ENCODE measurements at places on chromosomes 6 and 20.
A peak's percentile ranks its signal among the peaks of the same experiment; 100 is the strongest.

DNA sequence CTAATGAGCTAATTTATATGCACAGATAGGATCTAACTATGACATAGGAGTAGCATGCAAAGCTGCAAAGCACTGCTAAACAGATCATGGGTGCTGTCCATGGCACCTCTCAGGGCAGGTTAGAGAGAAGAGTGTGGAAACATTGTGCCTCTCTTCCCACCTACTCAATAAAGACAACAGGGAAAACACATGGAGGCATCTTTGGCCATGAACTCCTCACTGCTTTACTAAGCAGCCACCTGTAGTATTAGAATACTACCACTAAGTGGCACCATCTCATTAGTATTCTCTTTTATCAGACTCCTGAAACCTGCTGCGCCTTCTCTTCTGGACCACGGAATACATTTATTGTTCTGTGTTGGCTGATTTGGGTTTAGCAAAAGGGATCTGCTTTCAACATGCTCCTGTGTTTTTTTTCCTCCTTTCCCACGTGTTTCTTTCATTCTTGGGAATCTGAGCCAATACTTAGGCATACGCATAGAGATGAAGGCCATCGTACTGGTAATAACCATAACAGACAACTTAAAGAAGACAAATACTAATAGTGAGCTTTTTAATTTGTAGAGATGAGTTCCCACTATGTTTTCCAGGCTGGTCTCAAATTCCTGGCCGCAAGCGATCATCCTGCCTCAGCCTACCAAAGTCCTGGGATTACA is 9.4 kb upstream of the HDDC2 start:
- DNase-seq = peak; percentile 36

DNA sequence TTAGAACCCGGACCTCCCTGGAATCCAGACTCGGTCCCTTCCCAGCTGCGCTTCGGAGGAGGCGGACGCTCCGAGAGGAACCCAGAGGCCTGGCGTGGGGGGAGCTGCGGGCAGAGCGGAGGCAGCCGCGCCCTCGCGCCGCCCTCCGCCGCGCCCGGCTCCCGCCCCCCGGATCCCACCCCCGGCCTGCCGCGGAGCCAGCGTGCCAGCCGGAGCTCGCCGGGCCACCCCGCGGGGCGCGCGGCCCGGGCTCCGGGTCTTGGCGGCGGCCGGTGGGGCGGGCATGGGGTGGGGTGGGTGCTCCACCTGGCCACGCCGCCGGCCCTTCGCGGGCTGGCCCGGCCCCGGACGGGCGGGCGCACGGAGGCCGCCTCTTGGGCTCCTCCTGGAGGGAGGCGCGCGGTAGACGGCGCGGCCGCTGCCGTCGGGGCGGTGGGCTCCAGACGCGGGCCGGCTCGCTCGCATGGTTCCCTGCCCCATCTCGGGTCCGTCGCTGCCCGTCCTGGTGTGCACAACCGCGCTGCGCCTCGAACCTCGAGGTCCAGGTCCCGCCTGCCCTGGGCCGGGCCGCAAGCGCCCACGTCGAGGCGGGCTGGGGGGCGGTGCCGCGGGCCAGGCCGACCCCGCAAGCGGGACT is 592 bp upstream of the CDYL start:
- DNase-seq = peak; percentile 29

DNA sequence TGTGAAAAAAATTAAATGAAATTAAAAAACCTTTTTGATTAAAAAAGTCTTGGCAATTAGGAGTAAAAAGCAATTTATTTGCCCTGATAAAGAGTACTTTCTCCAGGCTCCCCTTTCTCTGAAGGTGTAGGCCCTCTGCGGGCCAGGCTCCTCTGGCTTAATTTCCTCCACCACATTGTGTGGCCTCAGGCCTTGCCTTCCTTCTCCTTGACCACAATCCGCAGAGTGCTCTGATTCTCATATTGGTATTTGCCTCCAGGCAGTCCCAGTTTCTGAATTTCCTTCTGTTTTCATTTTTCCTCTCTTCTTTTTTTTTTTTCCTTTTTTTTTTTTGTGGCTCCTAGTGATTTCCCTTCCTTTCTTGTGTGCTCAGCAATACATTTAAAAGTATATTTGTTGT is 96.4 kb downstream of the AIG1 start:
- no peak for DNase-seq

DNA sequence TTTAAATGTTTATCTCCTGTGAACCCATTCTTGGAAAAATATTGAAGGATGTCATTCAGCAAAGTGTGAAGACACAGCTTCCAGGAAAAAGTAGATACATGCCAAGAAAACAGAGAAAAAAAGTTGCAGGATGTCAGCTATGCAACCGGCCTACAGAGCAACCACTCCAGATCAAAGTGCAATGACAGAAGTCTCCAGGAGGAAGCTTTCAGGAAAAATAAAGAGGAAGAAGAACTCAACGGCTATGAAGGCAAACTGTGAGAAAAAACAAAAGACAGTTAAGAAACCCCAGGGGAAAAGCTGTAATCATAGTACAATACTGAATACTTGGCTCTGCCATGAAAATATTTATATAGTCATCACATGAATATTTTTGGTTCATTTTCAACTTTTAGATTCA is 30.6 kb downstream of the REPS1 start:
- DNase-seq = no peak

DNA sequence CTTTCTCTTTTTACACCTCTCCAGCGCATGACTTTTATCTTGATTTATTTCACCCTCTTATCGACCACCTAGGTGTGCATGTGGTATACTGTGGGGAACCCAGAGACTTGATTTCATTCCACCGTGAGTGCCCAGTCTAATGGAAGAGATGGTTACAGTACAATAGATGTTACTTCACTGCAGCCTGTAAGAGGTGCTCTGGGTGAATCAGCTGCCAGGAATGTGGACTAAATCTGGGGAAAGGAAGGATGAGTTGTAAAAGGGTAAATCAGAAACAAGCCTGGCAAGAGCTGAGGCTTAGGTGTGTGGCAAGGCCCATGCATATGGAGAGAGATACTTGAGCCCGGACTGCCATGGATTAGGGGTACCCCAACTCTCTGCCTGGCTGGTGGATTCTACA is 7.4 kb downstream of the STK35 start:
- DNase-seq = peak; percentile 77

GRCh38 chr6:77816766-77817270 is 164.0 kb downstream of the MEI4 start:
- DNase-seq = no peak

DNA sequence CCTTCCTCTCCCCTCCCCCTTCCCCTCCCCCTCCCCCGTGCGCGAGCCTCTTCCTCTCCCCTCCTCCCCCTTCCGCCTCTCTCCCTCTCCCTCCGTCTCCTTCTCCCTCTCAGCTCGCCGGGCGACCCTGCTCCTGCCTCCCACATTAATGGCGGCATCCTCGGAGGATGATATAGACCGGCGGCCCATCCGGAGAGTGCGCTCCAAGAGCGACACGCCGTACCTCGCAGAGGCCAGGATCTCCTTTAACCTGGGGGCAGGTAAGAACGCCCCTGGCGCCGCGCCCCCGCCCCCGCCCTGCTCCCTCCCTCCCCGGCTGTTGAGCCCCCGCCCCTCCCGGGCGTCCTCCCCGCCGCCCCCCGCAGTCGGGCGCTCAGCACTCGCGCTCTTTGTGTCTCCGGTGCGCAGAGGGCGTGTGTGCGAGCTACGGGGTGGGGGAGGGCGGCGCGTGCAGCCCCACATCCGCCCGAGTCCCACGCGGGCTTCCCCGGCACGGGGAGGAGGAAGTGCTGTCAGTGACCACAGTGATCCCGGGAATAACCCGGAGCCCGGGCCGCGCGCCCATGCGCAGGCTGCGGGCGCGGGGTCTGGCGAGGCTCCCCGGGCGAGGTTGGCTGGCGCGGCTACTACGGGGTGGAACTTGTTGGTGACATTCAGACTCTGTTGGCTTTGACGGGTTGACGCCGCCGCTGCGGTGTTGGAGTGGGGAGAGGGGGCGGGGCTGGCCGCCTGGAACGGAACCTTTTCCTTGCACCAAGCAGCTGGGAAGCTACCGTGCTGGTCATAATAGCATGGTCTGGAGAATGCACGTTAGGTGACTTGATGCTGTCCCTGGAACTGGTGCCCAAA is 33.2 kb downstream of the PHACTR1 start:
- DNase-seq = no peak

- DNase-seq = no peak
Observed at GRCh38 chr20:53959911-53960578, 110.3 kb downstream of the BCAS1 start.

All from HS-5 (cell line).